NCI-H460 (cell line): ENCODE measurements at places on chromosomes 12 and 14. TPM values are rescaled to one million over a fixed set of nuclear protein-coding genes. Genes with fewer than 3 reads are reported as not detected.

DNA sequence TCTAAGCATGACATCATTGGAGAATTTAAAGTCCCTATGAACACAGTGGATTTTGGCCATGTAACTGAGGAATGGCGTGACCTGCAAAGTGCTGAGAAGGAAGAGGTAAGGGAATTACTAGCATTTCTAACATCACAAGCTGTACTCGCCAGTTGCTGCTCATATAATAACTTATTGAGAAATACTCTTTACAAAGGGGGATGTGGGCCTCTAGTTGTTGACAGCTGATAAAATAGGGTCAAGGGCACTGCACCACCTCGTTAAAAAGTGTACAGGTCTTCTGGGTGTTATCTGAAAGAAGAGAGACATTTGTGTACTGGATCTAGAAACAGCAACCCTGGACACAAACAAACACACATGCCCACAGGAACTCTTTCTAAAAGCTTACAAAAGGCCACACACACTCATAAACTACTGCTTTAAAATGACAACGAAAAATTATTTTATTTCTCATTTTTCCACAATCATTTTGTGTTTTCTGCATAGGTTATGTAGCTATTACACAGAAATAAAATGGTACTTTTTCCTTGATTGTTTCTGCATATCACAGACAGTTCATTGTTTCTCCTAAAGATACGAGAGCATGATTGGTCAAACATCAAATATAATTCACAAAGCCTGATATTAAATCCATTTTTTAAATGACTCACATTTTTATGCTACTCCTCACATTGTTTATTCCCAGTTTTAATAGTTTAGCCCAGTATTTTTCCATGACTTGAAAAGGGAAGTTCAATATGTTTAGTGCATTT is 391.1 kb downstream of the PAWR start:
- DNase-seq, result no peak

The SRRM4 gene
- 0.03 TPM in 1 of 2 replicates, not detected in the other for total RNA-seq

GRCh38 chr12:120466560-120467315 is 2.8 kb downstream of the SRSF9 start:
- DNase-seq, result peak; percentile 42

DNA sequence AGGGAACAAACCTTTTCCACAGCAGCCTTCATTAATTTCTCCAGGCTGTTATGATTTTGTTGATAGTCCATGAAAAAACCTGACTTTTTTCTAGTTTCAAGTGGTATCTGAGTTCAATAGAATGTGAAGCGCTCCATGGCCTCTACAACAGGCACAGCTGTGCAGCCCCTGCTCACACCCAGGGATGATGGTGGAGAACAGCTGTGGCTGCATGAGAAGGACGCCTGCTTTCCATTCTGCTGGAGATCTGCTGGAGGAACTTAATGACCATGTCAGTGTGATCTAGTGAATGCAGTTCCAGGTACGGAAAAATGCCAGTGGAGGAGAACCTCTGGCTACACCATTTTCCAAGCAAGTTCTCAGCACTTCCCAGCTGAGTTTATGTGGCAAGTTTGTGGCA is 80.6 kb downstream of the PIWIL1 start:
- DNase-seq, result no peak

DNA sequence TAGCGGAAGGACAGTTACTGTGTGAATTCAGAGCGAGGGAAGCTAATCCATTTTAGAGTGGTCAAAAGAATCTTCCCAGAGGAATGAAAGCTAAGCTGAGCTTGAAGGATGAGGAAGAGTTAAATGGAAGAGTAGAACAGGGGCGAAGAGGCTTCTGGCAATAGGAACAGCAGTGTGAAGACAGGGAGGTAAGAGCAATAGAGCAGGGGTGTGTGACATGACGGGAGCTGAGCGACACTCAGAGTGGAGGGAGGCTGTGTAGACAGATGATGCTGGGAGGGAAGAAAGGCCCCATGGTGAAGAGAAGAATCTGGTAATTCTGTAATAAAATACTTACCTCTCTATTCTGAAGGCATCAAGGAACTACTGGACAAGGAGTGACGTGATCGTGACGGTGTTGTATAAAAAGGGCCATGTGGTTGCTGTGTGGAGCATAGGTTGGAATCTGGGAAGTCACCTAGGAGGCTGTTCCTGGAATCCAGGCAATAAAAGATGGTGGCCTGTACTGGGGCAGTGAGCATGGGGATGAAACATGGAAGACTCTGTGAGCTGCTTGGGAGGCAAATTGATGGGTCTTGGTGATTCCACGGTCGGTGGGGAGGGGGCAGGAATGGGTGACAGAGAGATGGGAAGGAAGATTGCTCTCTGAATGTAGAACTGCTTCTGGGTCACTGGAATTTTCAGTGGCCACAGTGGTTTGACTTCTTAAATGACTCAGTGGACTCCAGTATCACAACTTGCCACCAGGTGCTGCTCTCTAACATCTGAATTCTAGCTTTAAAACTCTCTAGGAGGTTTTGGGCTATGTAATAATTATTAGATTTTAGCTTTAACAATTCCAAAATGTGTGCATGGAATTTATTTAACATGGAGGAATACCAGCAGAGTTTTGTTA is 164.1 kb downstream of the ATP23 start:
- DNase-seq, result no peak

DNA sequence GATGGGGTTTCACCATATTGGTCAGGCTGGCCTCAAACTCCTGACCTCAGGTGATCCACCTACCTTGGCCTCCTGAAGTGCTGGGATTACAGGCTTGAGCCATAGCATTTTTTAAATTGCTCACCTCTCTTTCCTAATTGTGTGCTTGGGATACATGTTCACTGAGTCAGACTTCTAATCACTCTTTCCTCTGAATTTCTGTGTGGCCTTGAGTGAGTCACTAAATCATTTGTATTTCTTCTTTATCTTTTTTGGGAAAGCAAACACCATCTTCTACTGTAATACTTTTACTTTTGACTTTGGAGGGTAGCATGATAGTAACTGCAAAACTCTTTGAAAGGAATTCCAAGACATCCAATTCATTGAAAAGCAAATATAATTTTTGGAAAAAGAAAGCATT is 60.8 kb downstream of the FLRT2 start:
- no peak for DNase-seq

The C12orf54 gene
- not detected in 2 replicates for total RNA-seq
